CD8-positive, alpha-beta memory T cell (primary cell): ENCODE measurements at places on chromosomes 5 and 9.

GRCh38 chr5:157494178-157494832 is 34.3 kb downstream of the NIPAL4 start:
- DNase-seq: no peak

DNA sequence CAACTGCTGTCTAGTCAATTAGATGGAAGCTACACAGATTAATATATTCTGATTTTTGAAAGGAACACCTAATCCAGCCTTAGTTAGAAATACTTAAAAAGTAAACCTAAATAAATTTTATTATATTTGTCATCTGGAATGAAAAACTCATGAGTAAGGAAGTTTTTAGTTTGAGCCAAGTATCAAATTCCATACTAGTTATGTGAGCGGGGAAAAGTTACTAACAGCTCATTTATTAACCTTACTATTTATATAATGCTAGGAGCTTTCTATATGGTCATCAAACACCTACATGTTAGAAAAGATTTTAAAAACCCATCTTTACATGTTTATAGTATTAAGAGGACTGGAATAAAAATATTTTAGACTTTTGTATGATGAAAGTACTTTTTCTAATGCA is 41.6 kb upstream of the POU5F2 start:
- no peak for DNase-seq

DNA sequence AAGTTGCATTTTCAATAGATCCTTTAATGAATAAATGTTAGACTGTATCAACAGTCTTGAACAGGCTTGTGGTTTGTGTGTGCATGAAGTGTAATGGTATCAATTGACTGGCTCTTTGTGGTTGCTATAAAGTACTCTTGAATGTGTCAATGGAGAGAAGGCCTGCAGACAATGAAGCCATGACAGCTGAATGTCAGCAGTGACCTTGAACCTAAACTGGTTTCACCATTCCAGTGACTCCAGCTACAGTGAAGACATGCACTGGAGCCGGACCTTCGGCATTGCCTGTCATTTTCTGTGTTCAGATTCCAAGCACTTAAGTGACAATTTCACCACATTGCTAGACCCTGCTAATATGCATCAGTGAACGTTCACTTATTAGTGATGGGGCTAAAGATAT is 276.0 kb upstream of the TMEM161B start:
- DNase-seq: no peak

DNA sequence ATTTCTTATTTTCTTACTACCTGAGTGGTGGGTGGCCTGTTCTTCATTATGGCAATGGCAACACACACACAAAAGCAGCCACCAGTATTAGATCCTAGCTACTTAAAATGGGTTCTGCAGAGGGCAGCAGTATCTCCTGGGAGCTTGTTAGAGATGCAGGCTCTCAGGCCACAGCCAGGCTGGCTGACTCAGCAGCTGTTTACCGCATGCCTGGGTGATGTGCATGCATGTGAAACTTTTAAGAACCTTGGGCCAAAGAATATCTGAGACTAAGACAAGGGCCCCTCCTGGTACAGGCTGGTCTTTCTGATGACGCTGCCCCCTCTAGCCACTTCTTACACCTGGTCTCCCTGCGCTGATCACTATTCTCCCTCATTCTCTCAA is 399.0 kb downstream of the MED10 start:
- no peak for DNase-seq

DNA sequence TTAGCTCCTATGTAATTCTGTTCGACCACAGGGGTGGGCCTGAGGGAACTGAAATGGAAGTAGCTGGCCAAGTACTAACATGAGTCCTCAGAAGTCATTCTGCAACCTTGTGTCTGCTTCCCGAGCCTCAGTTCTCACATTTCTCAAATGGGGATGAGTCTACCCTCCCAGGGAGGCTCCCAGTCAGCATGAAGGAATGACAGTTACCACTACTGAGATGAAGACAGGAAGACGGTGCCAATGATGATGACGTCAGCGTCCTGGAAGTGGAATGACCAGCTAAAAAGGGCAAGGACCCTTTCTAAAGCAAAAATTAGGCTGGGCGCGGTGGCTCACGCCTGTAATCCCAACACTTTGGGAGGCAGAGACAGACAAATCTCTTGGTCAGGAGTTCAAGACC is 6.8 kb downstream of the PIP5KL1 start:
- DNase-seq: no peak

- DNase-seq: no peak
Observed at GRCh38 chr5:38871790-38872551, 26.2 kb downstream of the OSMR start.

DNA sequence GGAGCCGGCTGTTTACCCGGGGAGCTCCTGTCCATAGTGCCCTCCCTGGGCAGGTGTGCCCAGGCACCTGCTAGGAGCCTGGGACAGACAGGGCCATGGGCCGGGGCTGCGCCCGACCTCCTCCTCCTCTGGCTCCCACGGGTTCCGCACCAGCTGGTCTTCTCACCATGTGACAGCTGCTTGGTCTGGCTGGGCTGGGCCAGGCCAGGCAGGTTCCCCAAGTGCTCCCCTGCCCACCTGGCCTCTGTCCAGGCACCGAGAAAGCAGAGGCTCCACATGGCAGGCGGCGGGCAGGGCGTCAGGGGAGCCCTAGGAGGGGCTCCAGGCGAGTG is 60.0 kb downstream of the OLFM1 start:
- no peak for DNase-seq

GRCh38 chr5:175658299-175659145 is 651 bp downstream of the HRH2 start:
- no peak for DNase-seq

- DNase-seq: no peak
Observed at GRCh38 chr5:168776070-168776469, 196.9 kb upstream of the PANK3 start.

GRCh38 chr9:98457726-98458370 is 202.4 kb upstream of the TBC1D2 start:
- no peak for DNase-seq

DNA sequence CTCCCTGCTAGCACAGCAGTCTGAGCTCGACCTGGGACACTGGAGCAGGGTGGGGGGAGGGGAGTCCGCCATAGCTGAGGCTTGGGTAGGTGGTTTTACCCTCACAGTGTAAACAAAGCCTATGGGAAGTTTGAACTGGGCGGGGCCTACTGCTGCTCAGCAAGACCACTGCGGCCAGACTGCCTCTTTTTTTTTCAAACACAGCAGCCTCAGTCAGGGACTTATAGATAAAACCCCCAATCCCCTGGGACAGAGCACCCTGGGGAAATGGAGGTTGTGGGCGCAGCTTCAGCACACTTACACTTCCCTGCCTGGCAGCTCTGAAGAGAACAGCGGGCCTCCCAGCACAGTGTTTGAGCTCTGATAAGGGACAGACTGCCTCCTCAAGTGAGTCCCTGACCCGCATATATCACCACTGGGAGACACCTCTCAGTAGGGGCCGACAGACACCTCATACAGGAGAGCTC is 151.1 kb upstream of the APC start:
- DNase-seq: no peak

GRCh38 chr5:74414228-74414627 is 226.3 kb downstream of the ENC1 start:
- no peak for DNase-seq

- no peak for DNase-seq
Observed at GRCh38 chr5:68446487-68446894, 230.9 kb downstream of the PIK3R1 start.

- DNase-seq: no peak
Observed at GRCh38 chr5:148776780-148777179, 49.6 kb upstream of the ADRB2 start.

DNA sequence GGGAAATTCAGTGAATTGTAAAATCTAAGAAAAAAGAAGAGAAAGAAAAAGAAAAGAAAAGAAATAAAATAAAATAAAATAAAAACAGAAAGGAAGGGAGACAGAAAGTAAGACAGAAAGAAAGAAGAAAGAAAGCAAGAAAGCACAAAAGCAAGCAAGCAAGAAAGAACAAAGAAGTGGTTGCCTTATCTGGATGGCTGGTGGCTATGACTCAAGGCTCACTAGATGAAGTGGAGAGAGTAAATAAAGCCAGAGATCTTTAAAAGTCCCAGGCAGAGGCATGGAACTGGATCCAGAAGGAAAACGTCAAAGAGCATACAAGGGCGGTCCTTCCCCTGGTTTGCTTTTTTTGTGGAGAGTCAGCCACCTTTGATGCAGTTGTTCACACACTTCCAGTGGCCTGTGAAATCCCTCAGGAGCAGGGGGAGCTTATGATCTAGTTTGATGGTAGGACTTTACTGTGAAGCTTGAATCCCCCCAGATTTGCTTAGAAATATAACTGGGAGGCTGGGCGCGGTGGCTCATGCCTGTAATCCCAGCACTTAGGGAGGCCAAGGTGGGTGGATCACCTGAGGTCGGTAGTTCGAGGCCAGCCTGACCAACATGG is 176.7 kb upstream of the HMHB1 start:
- no peak for DNase-seq

DNA sequence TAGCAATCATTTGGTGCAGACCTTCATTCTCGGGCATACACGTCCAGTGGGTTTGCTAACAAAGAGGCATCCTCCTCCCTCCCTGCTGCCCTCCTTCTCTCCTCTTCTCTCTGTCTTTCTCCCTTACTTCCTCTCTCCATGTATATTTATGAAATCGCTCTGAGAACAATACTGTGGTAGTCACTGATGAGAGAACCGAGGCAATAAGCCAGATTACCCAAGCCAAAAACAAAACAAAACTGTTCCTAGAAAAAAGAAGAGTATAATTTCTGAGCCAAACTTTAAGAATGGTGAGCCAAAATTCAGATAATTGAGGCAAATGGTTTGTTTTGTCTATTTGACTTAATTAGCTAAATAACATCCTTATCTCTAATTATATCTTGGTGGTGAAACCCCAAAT is 15.8 kb upstream of the HMHB1 start:
- DNase-seq: no peak

- DNase-seq: no peak
Observed at GRCh38 chr9:3099646-3100045, 255.8 kb upstream of the PUM3 start.

GRCh38 chr5:109191153-109191558 is 218.6 kb downstream of the PJA2 start:
- DNase-seq: no peak

- no peak for DNase-seq
Observed at GRCh38 chr9:11269036-11269435, 656.2 kb upstream of the PTPRD start.

- DNase-seq: no peak
Observed at GRCh38 chr5:133432956-133433532, 179.3 kb downstream of the FSTL4 start.

- no peak for DNase-seq
Observed at GRCh38 chr9:85431339-85432102, 310.2 kb downstream of the AGTPBP1 start.

- no peak for DNase-seq
Observed at GRCh38 chr9:114574438-114574837, 13.1 kb upstream of the ATP6V1G1 start.

DNA sequence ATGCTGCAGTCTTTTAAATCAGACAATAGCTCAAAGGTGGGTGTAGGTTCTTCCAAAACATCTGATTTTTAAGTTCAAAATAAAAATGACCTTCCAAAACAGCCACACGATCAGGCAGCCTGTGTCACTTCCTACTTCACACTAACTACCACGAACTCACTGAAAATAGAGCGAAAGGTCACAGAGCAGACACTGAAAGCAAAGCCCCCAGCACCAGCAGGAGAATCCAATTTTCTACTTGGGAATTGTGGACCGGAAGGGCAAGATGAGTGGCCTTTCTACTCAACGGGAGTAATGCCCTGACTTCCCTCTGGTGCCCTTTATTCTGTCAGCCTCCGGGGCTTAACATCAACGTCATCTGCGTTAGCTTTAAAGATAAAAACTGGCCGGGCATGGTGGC is 107.8 kb upstream of the FAM120A start:
- DNase-seq: no peak

GRCh38 chr9:112823257-112823656 is 67.4 kb downstream of the SLC46A2 start:
- DNase-seq: no peak

DNA sequence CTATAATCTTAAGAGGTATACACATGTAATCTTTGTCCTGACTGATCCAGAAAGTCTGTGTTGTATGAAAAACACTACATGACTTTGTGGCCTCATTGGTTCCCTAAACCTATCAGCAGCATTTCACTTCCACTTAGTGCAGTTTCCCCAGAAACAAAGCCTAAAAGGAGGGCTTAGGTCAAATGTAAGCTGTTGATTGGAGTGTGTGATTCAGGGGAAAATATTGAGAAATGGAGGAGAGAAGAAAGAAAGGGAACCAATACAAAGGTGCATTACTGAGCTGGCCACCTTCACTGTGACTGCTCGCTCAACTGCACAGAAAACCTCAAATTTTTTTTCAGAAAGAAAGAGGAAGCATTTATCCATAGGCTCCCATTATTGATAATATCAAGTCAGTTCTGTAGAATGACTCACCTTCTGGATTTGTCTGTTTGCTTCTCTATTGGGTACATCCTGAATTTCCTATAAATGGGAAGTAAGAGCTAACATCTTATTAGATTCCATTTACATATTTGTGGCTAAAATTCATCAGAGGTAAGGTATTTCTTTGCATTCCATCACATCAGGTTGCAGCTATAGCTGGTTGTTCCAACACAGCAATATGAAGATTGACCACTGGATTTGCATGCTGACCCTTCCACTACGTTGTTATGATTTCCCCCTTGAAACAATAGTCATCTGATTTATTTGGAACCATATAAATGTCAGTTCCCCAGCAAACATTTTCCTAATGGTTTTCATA is 10.3 kb upstream of the FST start:
- no peak for DNase-seq

GRCh38 chr5:24850926-24851486 is 206.2 kb upstream of the CDH10 start:
- DNase-seq: no peak

DNA sequence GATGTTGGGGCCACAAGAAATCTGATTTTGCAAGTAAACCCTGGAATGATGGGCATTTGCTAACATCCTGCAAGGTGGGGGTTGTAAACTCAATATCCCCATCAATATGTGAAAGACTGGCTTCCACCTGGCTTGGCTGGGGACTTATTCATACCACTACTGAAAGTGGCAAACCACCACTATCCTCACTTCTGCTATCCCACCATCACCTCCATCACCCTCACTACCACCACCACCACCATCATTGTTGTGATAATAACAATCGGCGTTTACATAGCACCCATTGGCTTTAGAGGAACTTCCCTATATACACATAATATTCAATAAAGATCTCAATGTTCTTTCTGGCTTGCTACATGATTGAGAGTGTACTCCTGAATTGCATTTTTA is 224.7 kb upstream of the DAP start:
- DNase-seq: no peak
